HCT116 (cell line): ENCODE measurements at places on chromosomes 6 and 20.

GRCh38 chr6:119524410-119524809 is 174.8 kb upstream of the MAN1A1 start:
- DNase-seq: no peak

GRCh38 chr6:128479048-128479666 is 41.2 kb downstream of the PTPRK start:
- no peak for DNase-seq

GRCh38 chr6:7219310-7219709 is 93.7 kb downstream of the SSR1 start:
- no peak for DNase-seq

DNA sequence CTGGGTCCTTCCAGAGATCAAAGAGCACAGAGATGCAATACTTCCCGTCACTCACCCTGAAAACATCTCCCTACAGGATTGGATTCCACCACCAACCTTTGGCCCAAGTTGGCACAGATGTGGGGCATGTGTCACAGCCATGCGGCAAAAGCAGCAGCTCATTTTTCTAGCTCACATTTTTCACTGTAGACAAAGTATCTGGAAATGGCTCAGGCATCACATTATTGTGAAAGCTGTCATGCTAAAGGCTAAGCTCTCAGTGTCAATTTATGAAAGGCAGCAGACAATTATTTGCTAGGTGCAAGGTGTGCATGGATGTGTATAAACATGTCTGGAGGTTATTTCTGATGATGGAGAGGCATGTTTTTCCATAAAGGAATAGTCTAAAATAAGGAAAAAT is 248.8 kb upstream of the PRND start:
- DNase-seq: no peak

- DNase-seq: peak; percentile 41
These were observed 42.7 kb upstream of the GCNT2 start for GRCh38 chr6:10478187-10479040.

- DNase-seq: no peak
These were observed 14.9 kb downstream of the COL21A1 start for GRCh38 chr6:56232436-56232835.

- DNase-seq: no peak
These were observed 15.2 kb downstream of the TFEB start for GRCh38 chr6:41720262-41720620.

DNA sequence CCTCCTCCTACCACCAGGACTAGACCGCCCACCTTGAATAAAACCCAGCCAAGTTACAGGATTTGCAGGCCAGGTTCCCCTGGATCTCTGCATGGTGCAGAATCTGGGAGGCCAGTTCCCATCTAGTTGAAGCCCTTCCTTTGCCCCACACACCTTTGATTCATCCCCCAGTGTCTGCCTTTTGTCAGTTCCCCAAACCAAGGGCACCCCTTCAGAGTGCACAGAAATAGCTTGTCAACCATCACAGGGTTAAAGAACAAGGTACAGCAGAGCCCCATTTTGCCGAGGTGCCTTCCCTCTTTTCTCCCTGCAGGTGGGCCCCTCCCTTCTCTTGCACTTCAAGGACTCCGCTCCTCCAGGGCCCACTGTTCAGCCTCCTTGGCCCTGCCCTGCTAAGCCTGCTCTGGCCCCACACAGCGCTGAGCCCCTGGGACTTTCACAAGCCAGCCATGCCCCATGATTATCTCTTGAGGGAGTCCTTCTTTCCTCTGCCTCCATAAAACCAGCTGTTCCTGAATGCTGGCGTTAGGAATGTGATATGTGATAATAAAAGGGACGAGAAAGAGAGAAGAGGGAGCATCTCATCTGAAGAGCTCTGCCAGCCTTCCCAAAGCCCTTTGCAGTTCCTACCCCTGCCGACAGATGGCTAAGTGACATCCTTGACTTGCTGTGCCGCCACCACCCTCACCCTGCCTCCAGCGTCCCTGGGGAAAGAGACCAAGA is 280.3 kb downstream of the CDC5L start:
- DNase-seq: peak; percentile 29

- no peak for DNase-seq
These were observed 615.1 kb upstream of the NRSN1 start for GRCh38 chr6:23510778-23511510.

DNA sequence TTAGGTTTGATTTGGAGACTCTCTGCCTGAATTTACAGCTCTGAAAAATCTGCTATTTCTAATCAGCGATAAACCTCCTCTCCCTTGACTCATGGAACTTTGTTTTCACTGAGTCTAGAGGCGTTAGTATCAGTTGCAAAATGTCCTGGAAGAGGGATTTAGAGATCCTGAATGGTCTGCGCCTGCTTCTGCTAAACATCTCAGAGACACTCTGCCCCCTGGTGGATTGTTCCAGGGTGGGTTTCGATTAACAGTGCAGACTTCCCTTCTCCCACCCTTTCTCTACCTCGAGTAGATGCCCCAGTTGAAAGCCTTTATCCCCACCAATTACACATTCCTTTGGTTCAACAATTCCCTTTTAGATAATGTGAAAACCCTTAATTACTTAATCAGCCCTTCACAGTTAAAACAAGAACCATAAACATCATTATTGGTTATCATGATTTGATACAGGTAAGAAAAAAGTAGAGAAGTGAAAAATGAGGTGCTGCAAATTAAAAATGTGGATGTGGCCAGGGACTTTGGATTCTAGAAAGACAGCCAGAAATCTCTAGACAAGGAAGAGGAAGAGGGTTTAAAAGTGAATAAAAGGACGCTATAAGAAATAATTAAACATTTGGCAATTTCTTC is 5.5 kb downstream of the HTR1B start:
- DNase-seq: peak; percentile 84

DNA sequence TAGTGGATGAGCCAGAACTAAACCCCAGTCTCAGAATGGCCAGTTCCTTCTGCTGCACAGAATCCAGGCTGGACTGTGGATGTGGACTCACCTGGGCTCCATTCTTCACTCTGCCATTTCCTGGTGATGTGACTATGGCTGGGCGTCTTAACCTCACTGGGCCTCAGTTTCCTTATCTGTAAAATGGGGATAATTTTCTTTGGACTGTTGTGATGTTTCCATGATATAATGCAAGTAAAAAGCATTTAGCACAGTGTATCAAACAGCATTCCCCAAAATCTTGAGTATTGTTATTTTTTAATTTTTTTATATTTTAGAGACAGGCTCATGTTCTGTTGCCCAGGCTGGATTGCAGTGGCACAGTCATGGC is 5.9 kb upstream of the IP6K3 start:
- no peak for DNase-seq

DNA sequence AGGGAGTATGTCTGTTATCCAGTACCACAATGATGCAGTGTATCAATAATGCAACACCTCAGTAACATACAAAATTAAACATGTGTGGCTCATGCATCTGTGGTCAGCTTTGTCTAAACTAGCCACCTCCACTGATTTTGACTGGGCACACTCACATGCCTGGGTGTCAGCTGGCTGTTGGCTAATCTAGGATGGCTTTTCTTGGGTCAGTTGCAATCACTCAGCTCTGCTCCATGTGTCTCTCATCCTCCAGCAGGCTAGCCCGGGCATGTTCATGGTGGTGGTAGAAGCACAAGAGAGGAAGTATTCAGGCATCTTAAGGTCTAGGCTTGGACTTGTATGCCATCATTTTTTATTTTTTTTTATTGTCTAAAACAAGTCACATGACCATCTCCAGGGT is 59.3 kb upstream of the JAG1 start:
- DNase-seq: no peak

DNA sequence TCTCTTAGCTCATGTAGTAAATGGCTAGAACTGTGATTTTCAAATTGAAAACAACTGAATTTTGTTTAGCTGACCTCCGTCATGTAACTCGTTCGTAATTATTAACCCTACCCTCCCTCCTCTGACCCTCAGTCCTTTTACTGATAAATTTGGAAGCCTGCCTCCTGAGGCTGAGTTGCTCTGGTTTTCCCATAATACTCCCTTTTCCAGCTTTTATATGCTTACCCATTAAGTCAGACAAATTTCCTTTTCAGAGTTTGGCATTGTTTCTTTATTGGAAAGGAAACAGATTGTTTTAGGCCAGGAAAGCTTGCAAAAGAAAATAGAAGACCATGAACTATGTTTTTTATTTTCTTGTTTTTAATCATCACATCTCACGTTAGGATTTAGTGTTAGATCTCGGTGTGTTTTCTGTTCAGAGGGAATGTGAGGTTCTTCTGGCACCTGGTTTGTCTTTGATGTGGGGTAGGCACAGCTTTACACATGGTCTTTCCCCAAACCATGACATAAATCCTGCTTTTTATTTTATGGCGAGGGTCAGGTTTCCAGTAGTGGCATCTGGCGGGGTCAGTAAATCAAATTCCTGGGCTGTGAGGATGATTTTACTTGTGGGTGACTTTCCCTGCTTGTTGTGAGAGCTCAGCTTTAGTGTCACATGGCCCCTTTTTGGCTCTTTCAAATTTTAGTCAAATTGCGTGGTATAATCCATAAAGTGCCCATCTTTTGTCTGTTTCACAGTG is 24.5 kb downstream of the PLCB4 start:
- DNase-seq: no peak

- no peak for DNase-seq
These were observed 10.1 kb upstream of the LRFN2 start for GRCh38 chr6:40597301-40597700.

DNA sequence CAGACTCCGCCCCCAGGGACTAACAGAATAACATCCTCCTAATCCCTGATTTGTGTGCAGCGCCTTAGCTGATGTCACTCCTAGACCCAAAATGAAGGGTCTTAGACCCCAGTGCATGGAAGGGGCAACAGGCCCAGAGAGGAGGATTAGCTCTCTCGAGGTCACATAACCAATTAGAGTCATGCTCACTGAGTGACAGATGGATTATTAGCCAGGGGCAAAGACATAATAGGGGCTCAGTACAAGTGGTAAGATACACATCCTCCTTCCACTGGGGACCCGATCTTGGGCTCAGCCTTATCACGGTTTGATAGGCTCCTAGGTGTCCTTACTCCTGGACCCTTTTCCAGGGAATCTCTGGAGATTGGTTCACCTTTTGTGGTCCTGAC is 858 bp downstream of the TP53INP2 start:
- no peak for DNase-seq

DNA sequence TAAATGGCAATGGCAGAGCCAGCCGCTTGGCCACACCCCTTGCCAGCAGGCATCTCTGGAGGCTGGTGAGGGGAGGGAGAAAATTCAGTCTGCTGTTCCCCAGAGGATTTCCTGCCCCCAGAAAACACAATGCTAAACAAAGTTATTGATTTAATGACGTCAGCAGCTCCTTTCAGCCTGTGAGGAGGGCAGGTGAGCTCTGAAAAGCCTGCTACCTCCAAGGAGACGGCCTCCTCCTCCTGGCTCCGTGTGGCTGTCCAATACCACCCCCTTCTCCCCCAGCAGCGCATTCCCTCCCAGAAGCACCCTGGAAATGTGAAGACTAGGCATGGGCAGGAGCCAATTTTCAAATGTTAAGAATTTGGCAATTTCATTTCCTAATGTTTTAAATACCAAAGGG is 393.1 kb downstream of the ZFAND3 start:
- no peak for DNase-seq

DNA sequence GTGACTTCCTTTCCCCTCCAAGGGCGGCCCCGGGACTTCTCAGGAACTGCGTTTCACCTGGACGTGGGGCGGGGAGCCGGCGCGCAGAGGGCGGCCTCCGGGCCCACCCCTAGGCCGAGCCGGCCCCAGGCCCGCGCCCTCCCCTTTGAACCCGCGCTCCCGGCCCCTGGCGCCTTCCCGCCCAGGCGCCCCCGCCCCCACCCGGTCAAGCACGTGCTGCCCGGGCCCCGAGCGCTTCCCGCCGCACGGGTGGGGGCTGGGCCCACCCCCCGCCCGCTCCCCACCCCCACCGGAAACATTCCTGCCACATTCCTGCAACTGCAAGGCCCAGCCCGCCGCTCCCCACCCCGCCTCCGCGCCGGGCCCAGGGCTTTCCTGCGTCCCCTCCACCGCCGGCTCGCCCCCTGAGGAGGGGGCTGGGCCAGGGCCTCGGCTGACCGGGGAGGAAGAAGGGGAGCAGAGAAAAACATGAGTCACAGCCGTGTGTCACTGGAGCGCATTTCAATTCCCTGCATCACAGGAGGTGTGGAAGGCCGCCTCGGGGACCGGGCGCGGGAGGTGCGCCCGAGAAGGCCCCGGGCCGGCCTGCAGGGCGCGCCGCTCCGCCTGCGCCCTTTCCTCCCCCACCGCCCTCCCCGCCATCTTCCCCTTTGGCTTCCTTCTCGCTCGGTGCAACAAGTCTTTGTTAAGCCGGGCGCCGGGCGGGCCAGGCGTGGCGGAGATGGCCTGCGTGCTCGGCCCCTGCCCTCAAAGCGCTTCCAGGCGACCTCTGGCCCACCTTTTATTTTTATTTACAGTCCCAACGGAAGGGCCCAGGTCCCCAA is 1.2 kb upstream of the HMGA1 start:
- DNase-seq: no peak

DNA sequence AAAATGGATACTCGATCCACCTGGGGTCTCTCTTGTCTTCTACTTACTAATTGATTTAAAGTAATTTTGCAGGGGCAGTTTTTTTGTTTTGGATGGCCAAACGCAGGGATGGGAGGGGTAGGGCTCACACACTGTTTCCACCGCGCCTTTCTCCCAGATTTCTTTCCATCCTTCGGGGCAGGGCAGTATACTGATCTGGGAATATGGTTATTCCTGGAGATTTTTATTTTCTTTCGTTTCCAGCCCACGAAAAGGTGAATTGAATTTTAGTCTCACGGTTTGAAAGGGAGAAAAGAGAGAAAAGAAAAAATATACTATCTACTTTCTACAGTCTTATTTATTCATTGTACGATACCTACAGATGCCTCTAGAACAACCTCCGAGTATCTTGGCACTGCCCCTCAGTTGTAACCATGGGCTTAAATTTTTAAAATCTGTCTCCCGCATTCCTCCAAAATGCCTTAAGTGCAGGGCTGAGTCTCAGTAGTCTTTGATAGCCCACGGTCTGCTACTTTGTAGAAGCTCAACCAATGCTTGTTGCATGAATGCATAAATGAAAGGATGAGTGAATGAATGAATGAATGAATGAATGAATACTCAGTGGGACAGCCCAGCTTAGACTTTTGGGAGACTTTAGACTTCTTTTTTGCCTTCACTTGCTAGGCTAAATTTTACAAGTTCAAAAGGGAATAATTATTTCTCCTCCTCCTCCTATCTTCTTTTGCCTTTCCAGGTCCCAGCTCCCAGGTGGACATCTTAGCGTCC is 18.1 kb upstream of the TRIM27 start:
- no peak for DNase-seq

DNA sequence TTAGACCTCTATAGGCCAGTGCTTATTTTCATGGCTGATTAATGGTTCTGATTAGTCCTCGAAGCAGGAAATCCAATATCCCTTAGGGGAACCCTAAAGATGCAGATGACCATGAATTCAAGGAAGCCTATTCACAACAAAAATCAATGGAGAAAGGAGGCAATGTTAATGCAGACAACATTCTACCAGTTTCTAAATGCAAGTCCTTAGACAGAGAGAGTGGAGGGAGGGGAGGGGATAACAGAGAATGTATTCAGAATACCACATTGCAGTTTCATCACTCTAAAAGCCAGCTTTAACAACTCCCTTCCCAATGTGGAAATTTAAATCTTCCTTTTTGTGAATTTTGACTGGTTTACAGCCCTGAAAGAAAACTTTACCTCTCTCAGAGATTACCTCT is 87.1 kb upstream of the POU3F2 start:
- DNase-seq: no peak
